HepG2 (cell line): ENCODE measurements at places on chromosomes 6 and 20. TPM values are rescaled to one million over a fixed set of nuclear protein-coding genes. Genes with fewer than 3 reads are reported as not detected.

The ZNF311 gene
- not detected in 2 replicates for total RNA-seq

The RALGAPA2 gene
- total RNA-seq = 17.7 and 18.3 TPM in 2 replicates

The NKX2-2 gene
- total RNA-seq = not detected in 2 replicates

The PDE7B gene
- not detected in 2 replicates for total RNA-seq

The GNAS-AS1 gene
- not detected in 2 replicates for total RNA-seq

The PAX1 gene
- total RNA-seq = not detected in 2 replicates

The SPEF1 gene
- 0.27 and 0.32 TPM in 2 replicates for total RNA-seq

- no peak overlapping the region for H3K4me3 ChIP-seq
- DNase-seq = no peak
- H3K27me3 ChIP-seq = no peaks in the 10 kb centered on the region
- H3K27ac ChIP-seq = no peak overlapping the region
- H3K4me1 ChIP-seq = peaks cover 30% of the 10 kb centered on the region
- no peaks in the 10 kb centered on the region for H3K36me3 ChIP-seq
These were observed 11.9 kb upstream of the STK38 start for GRCh38 chr6:36559011-36559793.

- H3K4me1 ChIP-seq = no peaks in the 10 kb centered on the region
- H3K4me3 ChIP-seq = no peak overlapping the region
- no peak overlapping the region for H3K27ac ChIP-seq
- no peaks in the 10 kb centered on the region for H3K36me3 ChIP-seq
- H3K27me3 ChIP-seq = no peaks in the 10 kb centered on the region; the same call in 2 of the 3 replicates
These were observed 248.0 kb downstream of the CDH26 start for GRCh38 chr20:60206259-60206658.

DNA sequence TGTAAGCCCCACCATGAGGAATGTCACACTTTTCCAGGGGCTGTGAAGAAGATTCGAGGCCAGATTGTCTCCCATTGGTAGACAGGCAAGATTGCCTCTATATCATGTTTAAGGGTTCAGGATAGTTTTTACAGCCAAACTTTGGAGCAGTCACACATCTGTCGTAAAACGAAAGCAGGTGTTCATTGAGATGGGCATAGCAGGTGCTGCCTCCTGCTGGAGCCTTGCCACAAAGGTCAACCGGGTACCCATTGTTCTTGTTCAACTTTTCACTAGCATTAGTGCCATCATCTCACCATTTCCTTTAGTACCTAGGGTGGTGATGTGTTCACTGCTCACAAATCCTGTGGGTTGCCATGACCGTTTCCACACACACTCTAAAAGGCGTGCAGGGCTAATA, 198.3 kb downstream of the HTR1B start:
- no peak overlapping the region for H3K4me3 ChIP-seq
- DNase-seq = no peak
- no peak overlapping the region for H3K27ac ChIP-seq
- no peaks in the 10 kb centered on the region for H3K36me3 ChIP-seq
- no peaks in the 10 kb centered on the region for H3K27me3 ChIP-seq
- no peaks in the 10 kb centered on the region for H3K4me1 ChIP-seq

DNA sequence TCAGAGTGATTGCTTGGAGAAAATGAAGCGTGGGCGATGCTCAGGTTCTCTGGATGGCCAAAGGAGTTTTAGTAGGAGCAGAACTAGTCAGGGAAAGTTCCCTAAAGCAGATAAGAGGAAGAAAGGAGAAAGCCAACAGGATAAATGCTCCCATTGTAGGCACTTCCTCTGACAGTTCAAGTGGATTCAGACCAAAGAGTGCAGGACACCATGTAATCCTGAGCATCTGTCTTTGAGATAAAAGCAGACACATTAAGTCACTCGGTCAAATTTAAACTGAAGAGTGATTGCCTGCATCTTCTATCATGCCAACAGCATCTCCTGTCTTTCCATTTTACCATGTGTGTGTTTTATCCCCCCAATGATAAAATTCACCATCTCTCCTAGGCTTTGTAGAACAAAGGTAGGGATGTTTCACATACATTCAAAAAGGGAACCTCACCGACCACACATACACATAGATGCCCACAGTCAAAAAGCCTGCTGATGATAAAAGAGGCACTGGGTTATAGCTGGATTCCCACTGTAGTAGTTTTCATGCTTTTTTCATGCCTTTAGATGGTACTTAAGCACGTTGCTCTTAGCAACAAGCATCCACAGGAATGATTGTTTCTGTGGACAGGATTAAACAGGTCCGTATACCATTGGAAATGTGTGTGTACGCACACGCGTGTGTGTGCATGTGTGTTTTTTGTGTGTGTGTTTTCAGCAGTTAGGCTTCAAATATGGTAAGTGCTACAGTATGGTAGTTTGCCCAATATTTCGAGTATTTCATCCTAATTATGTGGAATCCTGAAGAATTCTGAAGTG, 7.0 kb downstream of the GRIK2 start:
- no peaks in the 10 kb centered on the region for H3K4me1 ChIP-seq
- no peak for DNase-seq
- H3K36me3 ChIP-seq = no peaks in the 10 kb centered on the region
- H3K4me3 ChIP-seq = no peak overlapping the region
- H3K27me3 ChIP-seq = peaks cover 2% of the 10 kb centered on the region; the same call in 1 of the 2 replicates

GRCh38 chr6:135819665-135820064, 31.8 kb upstream of the PDE7B start:
- no peaks in the 10 kb centered on the region for H3K27me3 ChIP-seq
- H3K27ac ChIP-seq = no peak overlapping the region
- H3K36me3 ChIP-seq = no peaks in the 10 kb centered on the region

DNA sequence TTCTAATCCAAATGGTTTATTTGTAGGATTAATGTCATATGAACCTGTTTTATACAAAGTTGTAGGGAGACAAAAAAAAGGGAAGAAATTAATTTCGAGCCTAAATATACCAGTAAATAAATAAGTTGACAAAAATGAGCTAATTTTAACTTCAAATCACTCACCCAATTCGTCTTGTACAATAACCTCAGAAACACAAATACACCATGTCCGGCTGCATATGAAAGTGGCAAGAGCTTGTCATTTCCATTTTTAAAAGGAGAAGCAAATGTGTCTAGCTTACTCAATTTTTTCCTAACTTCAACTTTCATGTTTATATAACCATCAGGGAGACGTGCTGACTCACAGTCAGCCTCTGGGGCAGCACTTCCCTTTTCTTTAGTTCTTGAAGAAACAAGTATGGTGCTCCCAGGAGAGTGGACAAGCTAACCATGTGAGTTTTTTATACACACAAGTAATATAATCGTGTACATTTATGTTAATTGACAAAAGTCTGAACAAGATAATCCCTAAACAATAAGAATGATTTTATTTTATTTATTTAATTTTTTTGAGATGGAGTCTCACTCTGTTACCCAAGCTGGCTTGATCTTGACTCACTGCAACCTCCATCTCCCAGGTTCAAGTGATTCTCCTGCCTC, 55.5 kb upstream of the SGK1 start:
- H3K4me1 ChIP-seq = no peaks in the 10 kb centered on the region
- DNase-seq = no peak
- no peaks in the 10 kb centered on the region; the same call in none of the 2 replicates for H3K27me3 ChIP-seq
- no peaks in the 10 kb centered on the region for H3K36me3 ChIP-seq
- no peak overlapping the region for H3K4me3 ChIP-seq

- no peak for DNase-seq
- H3K27ac ChIP-seq = no peak overlapping the region
- no peak overlapping the region for H3K4me3 ChIP-seq
- H3K4me1 ChIP-seq = no peaks in the 10 kb centered on the region
- H3K27me3 ChIP-seq = peaks cover 60% of the 10 kb centered on the region
These were observed 68.8 kb downstream of the RAB44 start for GRCh38 chr6:36766399-36766945.

- H3K36me3 ChIP-seq = no peaks in the 10 kb centered on the region
- no peak overlapping the region for H3K4me3 ChIP-seq
- DNase-seq = no peak
- no peaks in the 10 kb centered on the region for H3K27me3 ChIP-seq
- H3K27ac ChIP-seq = no peak overlapping the region
These were observed 48.2 kb upstream of the GMPR start for GRCh38 chr6:16190214-16190613.

- no peak overlapping the region for H3K4me3 ChIP-seq
- no peak overlapping the region for H3K27ac ChIP-seq
- no peaks in the 10 kb centered on the region for H3K4me1 ChIP-seq
These were observed 45.1 kb downstream of the CGA start for GRCh38 chr6:87049779-87050178.

DNA sequence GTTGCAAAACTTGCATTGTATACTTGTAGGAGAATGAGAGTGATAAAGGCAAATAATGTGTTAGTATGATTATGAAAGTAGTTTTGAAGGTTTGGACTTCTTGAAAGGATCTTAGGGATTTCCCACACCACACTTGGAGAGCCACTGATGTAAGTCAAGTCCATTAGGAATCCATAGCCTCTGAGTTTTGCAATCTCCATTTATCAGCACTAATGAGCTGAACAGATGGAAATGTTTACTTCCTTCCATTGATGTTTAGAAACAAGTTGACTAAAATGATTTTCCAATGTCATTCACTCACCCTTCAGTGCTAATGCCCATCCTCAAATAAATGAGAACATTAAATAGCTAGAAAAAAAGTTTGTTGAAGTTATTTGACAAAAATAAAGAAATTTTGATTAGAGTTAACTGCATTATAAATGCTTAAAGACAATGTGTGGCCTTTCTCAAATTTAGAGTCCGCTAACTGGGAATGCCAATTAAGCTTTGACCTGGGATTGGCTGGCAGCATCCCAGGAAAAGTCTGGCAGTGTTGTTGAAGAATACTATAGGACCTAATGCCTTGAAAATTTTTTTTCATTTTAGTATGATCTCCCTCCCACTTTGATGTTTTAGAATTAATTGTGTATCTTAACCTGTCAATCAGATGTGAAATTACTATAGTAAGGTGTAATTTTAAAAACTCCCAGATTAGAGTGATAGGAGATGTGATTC, 68.0 kb downstream of the SLC35F1 start:
- DNase-seq = no peak
- H3K27ac ChIP-seq = no peak overlapping the region
- no peaks in the 10 kb centered on the region for H3K27me3 ChIP-seq

GRCh38 chr6:19394051-19394450, 443.1 kb upstream of the ID4 start:
- H3K4me1 ChIP-seq = no peaks in the 10 kb centered on the region
- H3K4me3 ChIP-seq = no peak overlapping the region
- H3K27me3 ChIP-seq = no peaks in the 10 kb centered on the region
- DNase-seq = no peak
- no peaks in the 10 kb centered on the region for H3K36me3 ChIP-seq

DNA sequence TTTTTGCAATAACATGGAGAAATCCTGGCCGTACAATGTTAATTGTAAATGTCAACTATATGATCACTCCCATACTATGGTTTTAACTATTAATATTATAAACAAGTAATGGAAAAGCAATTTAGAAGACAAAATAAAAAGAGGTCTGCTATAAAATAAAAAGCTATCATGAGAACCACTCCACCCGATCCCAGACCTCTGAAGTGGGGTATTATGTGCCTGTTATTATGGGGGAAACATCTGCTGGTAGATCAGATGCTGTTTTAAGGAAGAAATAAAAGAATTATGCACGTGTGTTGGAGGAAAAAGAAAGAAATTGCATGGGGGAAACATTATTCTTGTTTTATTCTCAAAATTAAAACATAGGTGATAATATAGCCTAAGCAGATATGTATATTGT, 615.7 kb upstream of the ARID1B start:
- no peak overlapping the region for H3K27ac ChIP-seq
- H3K4me3 ChIP-seq = no peak overlapping the region
- H3K27me3 ChIP-seq = peaks cover 7% of the 10 kb centered on the region; the same call in 1 of the 3 replicates
- no peaks in the 10 kb centered on the region for H3K4me1 ChIP-seq
- H3K36me3 ChIP-seq = no peaks in the 10 kb centered on the region

GRCh38 chr6:22670605-22671004, 101.2 kb downstream of the HDGFL1 start:
- DNase-seq = no peak
- H3K27ac ChIP-seq = no peak overlapping the region
- H3K4me1 ChIP-seq = no peaks in the 10 kb centered on the region
- no peaks in the 10 kb centered on the region for H3K36me3 ChIP-seq
- no peak overlapping the region for H3K4me3 ChIP-seq

DNA sequence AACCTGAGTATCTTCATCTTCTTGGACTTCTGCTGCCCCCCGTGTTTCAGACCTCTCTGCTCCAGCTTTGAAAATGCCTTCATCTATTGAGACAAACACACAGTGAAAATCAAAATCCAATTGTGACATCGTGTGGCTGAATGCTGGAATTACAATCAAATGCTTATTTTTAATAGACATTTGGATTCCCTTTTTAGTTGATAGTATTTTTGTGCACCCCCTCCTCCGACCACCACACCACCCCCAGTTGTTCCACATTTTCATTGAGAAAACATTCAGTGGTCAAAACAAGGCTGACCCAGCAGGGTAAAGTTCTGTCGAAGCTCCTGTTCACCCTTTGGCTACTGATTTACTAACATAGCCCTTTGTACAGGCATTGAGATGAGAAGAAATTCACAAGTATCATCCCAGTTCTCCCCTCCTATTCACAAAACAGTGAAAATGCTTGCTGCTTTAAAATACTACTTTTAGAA, 79.0 kb downstream of the NRSN1 start:
- H3K36me3 ChIP-seq = peaks cover 2% of the 10 kb centered on the region; the same call in 1 of the 2 replicates
- peak; percentile 59 for DNase-seq
- H3K27ac ChIP-seq = peak overlapping the region; percentile 53

DNA sequence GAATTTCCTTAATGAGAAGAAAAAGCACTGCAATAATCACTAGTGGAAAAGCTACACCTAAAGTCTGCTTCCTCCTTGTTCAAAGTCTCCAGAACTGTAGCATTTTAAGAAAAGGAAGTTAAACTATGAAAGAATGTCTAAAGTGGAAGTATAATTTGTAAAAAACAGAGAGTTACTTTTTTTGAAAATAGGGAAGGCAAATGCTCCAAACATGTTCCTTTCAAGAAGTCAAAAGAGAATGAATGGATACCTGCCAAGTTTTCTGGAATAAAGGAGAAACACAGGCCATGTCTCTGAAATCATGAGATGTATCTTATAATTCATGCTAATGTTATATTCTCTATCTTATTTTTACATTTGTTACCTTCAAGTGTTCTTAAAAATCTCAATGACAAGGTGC, 60.7 kb upstream of the ADGRG6 start:
- no peaks in the 10 kb centered on the region for H3K36me3 ChIP-seq
- H3K27me3 ChIP-seq = no peaks in the 10 kb centered on the region
- H3K4me1 ChIP-seq = peaks cover 8% of the 10 kb centered on the region; the same call in 1 of the 2 replicates
- no peak for DNase-seq
- H3K27ac ChIP-seq = no peak overlapping the region

GRCh38 chr6:146916435-146917025, 287.7 kb upstream of the STXBP5 start:
- H3K27me3 ChIP-seq = no peaks in the 10 kb centered on the region; the same call in 1 of the 2 replicates
- no peak overlapping the region for H3K27ac ChIP-seq
- H3K4me3 ChIP-seq = no peak overlapping the region
